ENCODE measurements at places on chromosomes 5 and 9. TPM values are rescaled to one million over a fixed set of nuclear protein-coding genes. Genes with fewer than 3 reads are reported as not detected.

DNA sequence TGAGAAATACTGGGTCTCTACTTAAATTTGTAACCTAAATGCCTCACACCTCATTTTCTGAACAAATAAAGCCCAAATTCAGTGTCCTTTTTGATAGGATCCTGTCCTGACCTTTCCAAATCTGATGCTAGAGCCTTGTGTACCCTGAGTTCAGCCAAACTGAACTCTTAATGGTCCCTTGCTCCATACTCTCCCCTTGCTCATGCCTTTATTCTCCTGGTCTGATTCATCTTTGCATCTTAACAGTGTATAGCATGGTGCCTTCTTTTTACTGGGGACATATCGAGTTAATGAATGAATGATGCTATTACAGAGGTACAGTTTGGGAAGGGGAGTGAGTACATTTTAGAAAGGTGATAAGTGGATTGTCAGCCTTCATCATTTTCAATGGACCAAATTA lies 9.2 kb downstream of the NSD1 start:
- H3K27me3 ChIP-seq: no peaks in the 10 kb centered on the region
- peaks cover 41% of the 10 kb centered on the region for H3K36me3 ChIP-seq
- H3K4me1 ChIP-seq: peaks cover 17% of the 10 kb centered on the region
- no peak overlapping the region for H3K4me3 ChIP-seq
- no peak overlapping the region for H3K27ac ChIP-seq
- DNase-seq: no peak

GRCh38 chr5:179152941-179153340 lies 92.8 kb downstream of the ZNF354C start:
- H3K27me3 ChIP-seq: no peaks in the 10 kb centered on the region
- no peaks in the 10 kb centered on the region for H3K36me3 ChIP-seq
- no peaks in the 10 kb centered on the region for H3K4me1 ChIP-seq
- DNase-seq: no peak

- H3K4me3 ChIP-seq: no peak overlapping the region
- H3K27ac ChIP-seq: no peak overlapping the region
- no peaks in the 10 kb centered on the region for H3K4me1 ChIP-seq
- H3K27me3 ChIP-seq: no peaks in the 10 kb centered on the region
- no peaks in the 10 kb centered on the region for H3K36me3 ChIP-seq
- DNase-seq: no peak
Observed at GRCh38 chr9:86903734-86904085, 43.6 kb downstream of the GAS1 start.

- no peaks in the 10 kb centered on the region for H3K4me1 ChIP-seq
- no peak for DNase-seq
- H3K36me3 ChIP-seq: no peaks in the 10 kb centered on the region
- H3K27me3 ChIP-seq: no peaks in the 10 kb centered on the region
Observed at GRCh38 chr9:18857334-18857733, 175.7 kb downstream of the SAXO1 start.

Gene WNT8A
- total RNA-seq: not detected
